G401 (cell line): ENCODE measurements at places on chromosomes 12 and 14. TPM values are rescaled to one million over a fixed set of nuclear protein-coding genes. Genes with fewer than 3 reads are reported as not detected.
A peak's percentile ranks its signal among the peaks of the same experiment; 100 is the strongest.

DNA sequence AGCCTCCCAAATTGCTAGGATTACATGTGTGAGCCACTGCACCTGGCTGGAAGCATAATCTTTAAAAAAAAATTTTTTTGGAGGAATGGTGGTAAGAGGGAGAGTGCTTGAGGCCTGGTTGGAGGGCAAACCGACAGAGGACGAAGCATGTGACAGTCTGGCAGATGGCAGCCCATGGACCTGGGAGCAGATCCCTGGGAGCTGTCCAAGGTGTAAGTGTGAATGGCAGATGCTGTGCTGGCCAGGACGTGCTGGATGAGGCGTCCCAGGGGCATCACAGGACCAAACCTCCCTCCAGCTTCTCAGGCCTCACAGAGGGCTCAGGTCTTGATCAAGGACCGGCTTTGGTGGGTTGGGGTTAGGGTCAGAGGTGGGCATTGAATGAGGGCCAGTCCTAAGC lies 128.4 kb upstream of the NCOR2 start:
- peak; percentile 89 for DNase-seq

- no peak for DNase-seq
Measured at GRCh38 chr12:52181746-52182145, 10.1 kb downstream of the KRT80 start.

DNA sequence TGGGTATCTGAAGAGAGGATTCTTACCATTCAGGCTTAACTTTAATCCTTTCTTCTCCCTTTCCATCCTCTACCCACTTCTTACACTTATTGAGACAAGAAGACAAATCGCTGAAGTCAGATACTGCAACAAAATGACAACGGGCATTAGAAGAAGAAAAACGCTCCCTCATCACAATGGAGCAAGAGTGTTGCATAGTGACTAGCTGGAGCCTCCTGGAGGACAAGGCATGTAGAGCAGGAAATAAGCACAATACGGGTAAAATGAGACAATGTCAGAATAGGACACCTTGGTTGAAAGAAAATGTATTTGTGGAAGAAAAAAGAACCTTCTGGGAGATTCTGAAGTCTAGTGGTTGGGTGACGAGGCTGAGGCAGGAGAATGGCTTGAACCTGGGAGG lies 501.0 kb downstream of the RERGL start:
- no peak for DNase-seq

- DNase-seq: no peak
Measured at GRCh38 chr14:29264865-29265264, 498.3 kb downstream of the FOXG1 start.

GRCh38 chr12:67202678-67203012 lies 66.5 kb upstream of the CAND1 start:
- no peak for DNase-seq

DNA sequence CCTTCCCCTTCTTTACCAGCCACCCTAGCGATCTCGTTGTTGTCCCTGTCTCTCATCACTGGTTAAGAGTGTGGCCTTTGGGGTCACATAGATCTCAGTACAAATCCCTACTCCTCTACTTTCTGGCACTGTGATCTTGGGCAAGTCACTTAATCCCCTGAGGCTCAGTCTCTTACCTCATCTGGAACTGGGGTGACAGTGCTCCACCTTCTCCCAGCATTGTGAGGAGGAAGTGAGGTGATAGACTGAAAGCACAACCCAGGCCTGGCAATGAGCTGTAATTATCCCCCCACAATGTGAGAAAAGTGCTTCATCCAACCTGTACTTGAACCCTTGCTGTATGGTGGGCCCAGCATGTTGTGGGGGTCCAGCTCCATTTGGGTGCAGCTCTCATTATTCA lies 48.0 kb downstream of the IRAK3 start:
- DNase-seq: no peak

GRCh38 chr12:105480162-105480561 lies 149.7 kb downstream of the C12orf75 start:
- no peak for DNase-seq

DNA sequence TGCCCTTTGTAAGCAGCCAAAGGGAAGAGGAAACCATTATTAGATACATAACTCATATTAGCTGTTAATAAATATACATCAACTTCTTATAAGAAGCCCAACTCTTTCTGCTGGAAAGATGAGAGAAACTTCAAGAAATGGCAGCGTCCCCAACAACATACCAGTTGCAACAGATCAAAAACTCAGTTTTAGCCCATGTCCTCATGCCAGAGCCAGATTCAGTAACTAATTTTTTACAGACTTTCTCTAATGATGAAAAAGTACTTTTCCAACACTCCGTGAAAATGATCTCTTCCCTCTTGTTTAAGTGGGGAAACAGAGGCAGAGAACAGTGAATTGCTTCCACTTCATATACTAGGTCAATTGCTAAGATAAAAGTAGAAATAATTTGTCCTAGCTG lies 206.8 kb upstream of the NUDT4 start:
- no peak for DNase-seq

DNA sequence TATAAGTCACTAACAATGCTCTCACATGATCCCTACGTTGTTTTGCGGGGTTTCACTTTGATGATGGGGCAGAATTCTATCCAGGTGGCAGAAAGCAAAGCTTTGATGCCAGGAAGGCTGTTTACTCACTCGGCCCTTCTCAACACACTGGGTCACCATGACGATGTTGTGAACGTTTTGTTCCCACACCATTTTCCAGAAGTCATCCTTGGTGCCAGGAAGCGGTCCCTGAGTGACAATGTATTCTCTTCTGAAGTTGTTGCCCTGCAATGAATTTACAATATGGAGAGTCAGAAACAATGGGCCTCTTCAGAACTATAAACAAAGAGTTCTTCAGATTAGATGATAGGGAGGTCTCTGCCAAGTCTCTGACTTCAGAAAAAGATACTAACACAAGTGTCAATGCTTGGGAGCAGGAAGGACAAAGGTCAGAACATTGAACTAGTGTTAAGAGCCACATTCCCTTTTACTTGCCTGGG lies 101.3 kb downstream of the PTPRB start:
- DNase-seq: no peak

DNA sequence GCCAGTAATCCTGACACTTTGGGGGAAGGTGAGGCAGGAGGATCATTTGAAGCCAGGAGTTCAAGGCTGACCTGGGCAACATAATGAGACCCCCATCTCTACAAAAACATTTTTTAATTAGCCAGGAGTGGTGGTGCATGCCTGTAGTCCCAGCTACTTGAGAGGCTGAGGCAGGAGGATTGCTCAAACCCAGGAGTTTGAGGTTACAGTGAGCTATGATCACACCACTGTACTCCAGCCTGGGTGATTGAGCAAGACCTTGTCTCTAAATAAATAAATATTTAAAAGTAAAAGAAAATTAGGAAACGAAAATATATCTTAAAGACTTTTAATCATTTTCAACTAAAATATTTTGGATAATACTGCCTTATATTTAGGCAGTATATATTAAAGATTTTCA lies 25.9 kb downstream of the CKB start:
- DNase-seq: no peak

GRCh38 chr14:72443991-72444441 lies 449.9 kb downstream of the DPF3 start:
- DNase-seq: no peak

NPFF gene
- total RNA-seq: 10.7 TPM in 1 of 2 replicates, not detected in the other

HVCN1 gene
- not detected in 2 replicates for total RNA-seq

SOAT2 gene
- not detected in 2 replicates for total RNA-seq

IFI27 gene
- total RNA-seq: not detected in 2 replicates

TBC1D30 gene
- 11.4 and 16.0 TPM in 2 replicates for total RNA-seq

ABHD12B gene
- not detected in 2 replicates for total RNA-seq

PRH2 gene
- not detected in 2 replicates for total RNA-seq

AQP2 gene
- not detected in 2 replicates for total RNA-seq

CARMIL3 gene
- total RNA-seq: 0.74 and 1.6 TPM in 2 replicates

FOXA1 gene
- total RNA-seq: not detected in 2 replicates
